Stimulated activated CD8-positive, alpha-beta memory T cell treated with anti-CD3 and anti-CD28 coated beads, Interleukin-2, amount 100 ng/mL, for 1 hour (primary cell): ENCODE measurements at places on chromosomes 12 and 14.

DNA sequence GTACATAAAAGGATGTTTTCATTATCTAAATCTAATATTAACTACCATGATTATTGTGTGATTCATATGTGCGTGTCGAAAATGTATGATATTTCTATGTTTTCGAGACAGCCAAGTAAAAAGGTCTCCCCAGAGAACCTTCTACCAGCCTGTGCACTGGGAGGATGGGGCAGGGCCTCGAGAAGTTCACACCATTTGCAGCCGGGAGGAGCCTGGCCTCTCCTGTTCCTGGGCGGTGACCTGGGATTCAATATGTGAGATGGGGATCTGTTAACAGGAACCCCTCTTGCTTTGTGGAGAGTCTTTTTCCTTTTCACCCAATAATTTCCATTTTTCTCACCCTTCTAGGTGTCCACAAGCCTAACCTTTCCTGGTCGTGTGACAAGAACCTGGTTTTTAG lies 189.3 kb downstream of the IPO8 start:
- no peak for DNase-seq

- DNase-seq, result no peak
These were observed 63.0 kb downstream of the GNS start for GRCh38 chr12:64696080-64696741.

GRCh38 chr12:52439845-52440244 lies 5.7 kb upstream of the KRT75 start:
- no peak for DNase-seq

- DNase-seq, result no peak
These were observed 43.9 kb downstream of the CCDC88C start for GRCh38 chr14:91373591-91374254.

- no peak for DNase-seq
These were observed 152.5 kb upstream of the BTG1 start for GRCh38 chr12:92297932-92298696.

DNA sequence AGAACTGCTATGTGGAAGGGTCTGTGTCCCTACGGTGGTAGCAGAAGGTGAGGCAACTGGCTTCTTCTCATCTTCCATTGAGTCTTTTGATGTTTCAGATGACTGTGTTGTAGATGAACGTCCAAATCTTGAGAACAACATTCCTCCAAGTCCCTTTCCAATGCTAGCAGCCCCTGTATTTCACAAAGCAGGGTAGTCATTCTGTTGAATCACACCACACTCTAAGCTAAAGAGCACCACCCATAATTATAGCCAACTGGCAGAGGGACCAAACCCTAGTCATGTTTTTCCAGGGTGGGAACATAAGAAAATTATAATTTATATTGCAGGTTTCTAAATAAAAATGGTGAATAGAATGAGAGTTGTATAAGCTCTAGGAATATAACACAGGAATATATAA lies 98.7 kb downstream of the DDHD1 start:
- DNase-seq, result no peak

DNA sequence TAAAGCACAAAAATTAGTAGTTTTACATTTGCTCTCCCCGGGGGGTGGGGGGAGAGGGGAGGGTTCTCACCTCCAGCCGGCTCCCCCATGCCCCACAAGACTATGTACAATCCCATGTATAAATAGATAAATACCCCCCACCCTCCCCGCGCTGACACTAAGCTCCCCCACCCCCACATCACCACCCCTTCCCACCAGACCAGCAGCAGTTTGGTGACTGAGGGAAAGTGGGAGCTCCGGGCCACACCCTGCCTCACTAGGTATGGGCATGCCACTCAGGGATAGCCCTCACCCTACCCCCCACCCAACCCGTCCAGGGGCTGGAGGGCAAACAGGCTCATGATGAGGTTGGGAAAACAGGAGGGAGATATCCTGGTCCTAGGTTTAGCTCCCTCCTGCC lies 1.9 kb upstream of the PRKAG1 start:
- DNase-seq, result no peak

DNA sequence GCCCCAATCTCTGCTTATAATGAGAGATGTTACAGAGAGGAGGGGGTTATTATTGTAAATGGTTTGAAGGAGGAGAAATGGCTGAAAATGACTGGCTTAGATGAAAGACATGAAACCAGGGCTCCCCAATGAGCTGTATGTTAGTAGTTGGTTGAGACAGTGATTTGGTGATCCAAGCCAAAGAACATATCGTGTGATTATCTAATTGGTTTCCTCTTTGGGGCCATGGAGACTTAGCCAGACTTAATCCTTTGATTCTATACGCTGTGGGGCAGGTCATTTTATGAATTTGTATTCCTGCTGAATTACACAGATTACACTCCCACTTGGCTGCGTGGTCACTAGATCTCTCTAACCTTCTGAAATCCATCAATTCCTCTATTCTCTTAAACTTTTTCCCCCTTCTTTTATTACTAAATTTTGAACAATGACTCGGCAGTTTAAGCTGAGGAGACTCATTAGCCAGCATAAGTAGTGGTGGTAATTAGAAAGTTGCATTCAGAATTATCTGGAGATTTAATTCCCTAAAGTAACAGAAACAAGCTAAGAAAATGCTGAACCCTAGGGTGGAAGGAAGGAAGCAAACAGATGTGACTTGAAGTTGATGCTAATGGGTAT lies 5.3 kb downstream of the TTC8 start:
- DNase-seq, result no peak

DNA sequence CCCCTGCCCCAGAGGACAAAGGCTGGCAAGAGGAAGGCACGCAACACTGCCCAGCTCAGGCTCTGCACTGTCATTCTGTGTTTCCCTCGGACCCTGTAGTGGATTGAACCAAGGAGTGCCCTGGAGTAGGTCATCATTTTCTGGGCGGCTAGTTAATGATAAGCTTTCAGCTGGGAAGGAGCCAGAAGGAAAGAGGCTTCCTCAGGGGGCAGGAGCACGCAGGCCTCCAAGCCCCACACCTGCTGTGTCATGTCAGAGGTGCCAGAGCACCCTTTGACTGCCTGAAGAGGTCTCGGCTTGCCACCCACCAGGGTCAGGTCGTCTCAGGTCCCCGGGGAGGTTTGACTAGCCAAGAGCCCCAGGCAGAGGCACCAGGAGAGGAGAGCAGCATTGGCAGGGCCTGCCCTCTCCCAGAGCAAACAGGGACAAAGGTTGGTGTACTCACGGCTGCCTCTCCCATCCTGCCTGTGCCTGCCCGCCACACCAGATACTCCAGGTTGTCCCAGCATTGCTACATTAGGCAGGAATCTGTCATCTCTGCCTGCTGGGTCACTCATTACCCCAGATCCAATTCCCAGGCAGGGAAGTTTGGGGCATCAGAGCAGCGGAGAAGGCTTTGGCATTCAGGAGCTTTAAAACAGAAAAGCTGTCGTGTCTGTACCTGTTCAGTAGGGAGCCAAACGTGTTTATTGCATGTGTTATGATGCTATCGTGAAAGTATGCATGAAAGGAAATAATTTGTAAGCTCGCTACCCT lies 33.5 kb upstream of the ATP2A2 start:
- DNase-seq, result no peak

GRCh38 chr12:1313906-1314305 lies 280.5 kb downstream of the FBXL14 start:
- no peak for DNase-seq

- no peak for DNase-seq
These were observed at the start of gene SPTB for GRCh38 chr14:64879635-64880220. Gene SPTB, minus strand, starts transcription at chr14:64879907. Its CDS starts 56,813 bp downstream, at chr14:64823094.

GRCh38 chr12:74381958-74382357 lies 155.7 kb upstream of the ATXN7L3B start:
- no peak for DNase-seq

- no peak for DNase-seq
These were observed 30.8 kb upstream of the PPP2R5C start for GRCh38 chr14:101730626-101731186.
